ENCODE measurements at places on chromosomes 4 and X. TPM values are rescaled to one million over a fixed set of nuclear protein-coding genes. Genes with fewer than 3 reads are reported as not detected.

Gene EDA2R
- polyA plus RNA-seq, result 8.9 TPM

DNA sequence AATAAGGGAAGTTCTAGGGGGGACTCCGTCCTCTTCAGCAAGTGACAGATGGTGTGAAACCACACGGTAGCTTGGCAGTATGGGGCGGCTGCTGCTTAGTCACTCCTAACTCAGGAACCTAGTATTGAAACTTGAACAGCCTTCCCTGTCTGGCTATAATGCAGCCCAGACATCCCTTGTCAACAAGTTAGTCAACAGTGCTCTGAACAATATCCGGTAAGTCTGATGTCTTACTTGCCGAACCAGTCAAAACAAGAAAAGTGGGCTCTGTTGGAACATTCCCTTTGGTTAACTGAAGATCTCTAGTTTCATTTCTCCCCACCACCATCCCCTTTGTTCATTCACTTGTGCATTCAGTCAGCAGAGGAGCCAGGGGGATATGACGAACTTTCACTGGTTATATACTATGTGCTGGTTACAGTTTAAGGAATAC is 18.7 kb upstream of the CXCL13 start:
- DNase-seq, result no peak

DNA sequence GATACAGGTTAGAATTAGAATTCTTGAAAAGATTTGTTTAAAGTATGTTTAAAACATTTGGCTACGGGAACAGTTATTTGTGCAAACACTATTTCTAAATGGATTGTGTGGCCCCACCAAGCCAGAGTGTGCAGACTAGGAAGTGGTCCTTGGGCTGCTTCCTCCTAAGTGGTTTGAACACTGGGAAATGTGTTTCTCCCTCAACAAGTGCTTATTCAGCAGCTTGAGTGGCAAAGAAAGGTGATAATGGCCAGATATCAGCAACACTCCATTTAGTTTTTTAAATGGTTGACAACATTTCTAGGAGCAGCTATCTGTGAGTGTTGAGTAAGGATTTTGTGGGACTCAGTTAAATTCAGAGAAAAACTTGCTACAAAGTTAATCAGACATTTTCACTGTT is 141.4 kb upstream of the LNX1 start:
- DNase-seq, result no peak

DNA sequence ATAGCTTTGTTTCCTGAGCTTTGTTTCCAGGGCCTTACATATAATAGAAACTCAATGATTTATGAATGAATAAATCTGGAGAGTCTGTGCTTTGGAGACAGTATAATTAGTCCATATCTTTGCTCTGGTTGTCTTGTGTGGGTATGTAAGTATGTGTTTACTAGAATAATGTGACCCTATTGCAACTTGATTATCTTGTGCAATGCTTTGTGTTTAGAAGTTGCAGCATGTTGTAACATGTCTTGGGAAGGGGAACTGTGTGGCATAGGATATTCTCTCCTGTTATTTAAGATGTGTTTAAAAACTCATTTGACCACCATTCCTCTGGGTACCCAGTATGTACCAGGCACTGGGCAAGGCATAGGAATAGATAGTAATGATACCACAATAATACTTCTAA is 6.1 kb downstream of the SPATA18 start:
- DNase-seq, result no peak

- no peak for DNase-seq
These were observed 225.2 kb downstream of the TEX13C start for GRCh38 chrX:125544856-125545255.

DNA sequence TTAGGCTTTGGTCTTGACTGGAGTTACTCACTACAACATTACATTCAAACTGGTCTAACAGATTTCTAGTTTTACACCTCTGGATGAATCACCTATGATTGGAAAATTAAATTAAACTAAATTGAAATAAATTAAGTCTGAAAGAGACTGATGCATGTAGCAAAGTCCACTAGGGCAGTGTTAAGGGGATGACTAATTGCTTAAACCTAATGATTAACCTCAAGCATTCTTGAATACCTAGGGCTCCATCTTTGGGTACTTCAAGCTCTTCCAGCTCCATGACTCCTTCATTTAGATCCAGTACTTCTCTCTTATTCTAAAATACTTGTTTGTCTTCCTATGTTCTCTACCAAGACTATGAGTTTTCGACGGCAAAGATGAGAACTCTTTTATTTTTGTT is 86.8 kb downstream of the SH2D1A start:
- DNase-seq, result no peak

DNA sequence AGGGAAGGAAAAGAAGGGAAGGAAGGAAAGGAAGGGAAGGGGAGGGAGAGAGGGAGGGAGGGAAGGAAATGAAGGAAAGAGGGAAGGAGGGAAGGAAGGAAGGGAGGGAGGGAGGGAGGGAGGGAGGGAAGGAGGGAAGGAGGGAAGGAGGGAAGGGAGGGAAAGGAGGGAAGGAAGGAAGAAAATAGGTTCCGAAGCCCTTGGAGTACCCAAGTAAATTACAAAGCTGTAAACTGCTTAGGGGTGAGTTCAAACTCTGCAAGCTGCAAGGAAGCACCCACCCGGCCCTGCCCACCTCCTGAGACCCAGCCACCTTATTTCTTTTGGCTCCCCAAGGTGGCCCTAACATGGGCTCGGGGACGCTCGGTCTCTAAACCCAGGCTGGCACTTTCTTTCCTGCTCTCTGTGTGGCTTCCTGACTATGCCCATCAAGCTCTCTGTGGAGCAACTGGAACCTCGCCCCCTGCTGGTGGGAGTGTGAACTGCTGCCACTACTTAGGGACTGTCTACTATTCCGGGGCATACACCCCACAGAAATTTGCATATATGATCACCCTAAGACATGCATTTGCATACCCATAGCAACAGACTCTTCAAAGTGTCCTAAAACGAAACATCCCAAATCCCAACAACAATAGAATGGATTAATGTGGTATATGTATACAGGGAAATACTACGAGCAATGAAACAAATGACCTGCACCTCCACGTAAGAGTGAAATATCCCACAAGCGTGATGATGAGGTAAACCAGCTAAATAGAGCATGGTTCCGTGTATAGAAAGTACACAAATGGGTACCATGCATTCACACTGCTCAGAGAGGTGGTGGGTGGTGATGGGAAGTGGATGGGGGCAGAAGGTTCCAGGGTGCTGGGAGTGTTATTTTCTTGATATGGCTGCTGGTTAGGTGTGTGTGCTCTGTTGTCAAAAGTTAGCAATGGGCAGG is 151.7 kb upstream of the TBL1X start:
- DNase-seq, result no peak

- no peak for DNase-seq
These were observed 1.6 kb downstream of the RPL9 start for GRCh38 chr4:39456946-39457763.

DNA sequence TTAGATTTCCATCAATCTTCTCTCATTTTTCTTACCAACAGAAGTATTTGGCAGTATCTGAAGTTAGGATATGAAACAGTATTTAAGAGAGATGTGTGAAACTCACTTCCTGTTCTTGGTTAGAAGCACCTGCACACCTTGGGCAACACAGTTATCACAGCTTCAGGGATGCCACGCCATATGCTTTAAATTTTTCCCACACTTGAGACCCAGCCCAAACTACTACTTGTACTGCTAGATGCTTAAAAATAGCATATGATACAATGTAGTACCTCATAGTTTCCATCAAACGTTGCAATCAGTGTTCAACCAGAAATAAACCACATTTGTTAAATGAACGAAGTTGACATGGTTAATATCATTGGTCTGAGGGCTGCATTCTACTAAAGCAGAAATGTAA is 725.1 kb upstream of the FRG1 start:
- DNase-seq, result no peak

GRCh38 chrX:37993837-37994619 is 12.3 kb upstream of the SYTL5 start:
- DNase-seq, result no peak

DNA sequence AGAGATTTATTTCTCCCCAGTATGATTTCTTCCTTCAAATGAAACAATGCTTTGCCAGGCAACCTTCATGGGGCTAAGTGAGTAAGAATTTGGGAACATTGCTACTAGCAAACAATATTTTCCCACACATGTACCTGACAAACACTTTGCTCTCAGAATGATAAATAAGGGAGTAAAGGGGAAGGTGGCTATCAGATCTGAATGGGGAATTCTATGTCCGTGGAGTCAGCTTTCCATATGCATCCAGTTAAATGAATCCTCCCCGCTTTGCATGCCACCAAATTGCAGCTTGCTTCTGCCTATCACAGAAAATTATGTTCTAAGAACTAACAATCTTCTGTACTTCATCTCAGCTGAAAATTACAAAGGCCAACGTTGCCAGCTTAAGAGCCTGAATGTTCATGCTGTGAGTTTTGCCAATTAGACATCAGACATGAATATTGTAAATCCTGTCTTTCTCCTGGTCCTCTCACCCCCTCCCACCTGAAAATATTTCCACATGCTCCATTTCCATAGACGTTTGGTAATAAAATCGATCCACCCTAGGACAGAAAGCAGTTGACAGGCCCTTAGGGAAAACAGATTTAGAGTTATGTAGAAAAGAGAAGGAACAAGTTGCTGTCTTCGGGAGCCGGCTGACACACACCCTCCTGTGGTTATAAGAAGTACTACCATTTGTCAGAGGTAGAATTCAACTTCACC is 6.3 kb downstream of the MEPE start:
- no peak for DNase-seq
